ENCODE measurements at places on chromosomes 2 and 18.

DNA sequence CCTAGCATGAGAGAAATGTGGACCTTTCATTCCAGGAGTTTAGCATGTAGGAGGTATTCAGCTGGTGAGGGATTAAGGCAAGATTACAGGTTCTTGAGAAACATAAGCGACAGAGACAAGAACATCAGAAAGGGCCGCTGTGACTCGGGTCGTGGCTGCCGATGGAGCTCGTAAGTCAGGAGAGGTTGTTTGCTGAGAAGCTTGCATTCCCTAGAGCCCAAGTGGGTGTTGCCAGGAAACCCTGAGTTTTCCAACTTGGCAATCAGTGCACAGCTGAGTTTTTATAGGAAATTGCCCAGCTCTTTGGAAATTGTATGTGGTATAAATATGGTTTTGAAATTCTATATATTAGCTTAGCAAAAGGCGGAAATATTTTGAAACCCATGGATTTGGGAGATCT lies 46.4 kb upstream of the CYP1B1 start:
- ATAC-seq = no peak

DNA sequence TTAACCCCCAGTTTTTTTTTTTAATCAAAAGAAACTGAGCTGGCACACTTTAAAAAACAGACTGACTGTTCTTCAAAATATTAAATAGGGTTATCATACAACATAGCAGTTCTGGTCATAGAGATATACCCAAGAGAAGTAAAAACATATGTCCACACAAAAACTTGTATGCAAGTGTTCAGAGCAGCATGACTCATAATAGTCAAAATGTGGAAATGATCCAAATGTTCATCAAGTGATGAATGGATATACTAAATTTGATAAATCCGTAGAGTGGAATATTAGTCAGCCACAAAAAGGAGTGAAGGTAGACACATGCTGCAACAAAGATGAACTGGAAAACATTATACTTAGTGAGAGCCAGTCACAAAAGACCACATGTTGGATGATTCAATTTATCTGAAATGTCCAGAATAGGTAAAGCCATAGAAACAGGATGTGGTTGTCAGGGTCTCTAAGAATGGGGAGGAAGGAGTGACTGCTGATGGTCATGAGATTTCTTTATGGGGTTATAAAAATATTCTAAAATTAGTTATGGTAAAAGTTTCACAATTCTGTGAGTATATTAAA lies 5.1 kb downstream of the SMIM21 start:
- no peak for ATAC-seq

DNA sequence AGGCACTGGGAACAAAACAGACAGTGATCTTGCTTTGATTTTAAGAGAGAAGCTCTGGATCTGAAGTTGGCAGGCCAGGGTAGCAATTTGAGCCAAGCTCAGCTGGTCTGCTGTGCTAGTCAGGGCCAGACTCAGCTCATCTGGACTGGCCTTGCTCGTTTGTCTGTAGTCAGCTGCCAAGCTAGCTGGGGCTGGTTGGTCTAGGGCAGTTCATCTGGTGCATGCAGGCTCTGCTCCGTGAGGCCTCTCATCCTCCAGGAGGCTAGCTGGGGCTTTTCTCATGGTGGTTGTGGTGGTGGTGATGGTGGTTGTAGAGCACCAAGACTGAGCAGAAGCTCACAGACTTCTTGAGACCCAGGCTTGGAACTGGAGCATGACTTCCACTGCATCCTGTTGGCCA lies 10.3 kb downstream of the FBLN7 start:
- no peak for ATAC-seq

DNA sequence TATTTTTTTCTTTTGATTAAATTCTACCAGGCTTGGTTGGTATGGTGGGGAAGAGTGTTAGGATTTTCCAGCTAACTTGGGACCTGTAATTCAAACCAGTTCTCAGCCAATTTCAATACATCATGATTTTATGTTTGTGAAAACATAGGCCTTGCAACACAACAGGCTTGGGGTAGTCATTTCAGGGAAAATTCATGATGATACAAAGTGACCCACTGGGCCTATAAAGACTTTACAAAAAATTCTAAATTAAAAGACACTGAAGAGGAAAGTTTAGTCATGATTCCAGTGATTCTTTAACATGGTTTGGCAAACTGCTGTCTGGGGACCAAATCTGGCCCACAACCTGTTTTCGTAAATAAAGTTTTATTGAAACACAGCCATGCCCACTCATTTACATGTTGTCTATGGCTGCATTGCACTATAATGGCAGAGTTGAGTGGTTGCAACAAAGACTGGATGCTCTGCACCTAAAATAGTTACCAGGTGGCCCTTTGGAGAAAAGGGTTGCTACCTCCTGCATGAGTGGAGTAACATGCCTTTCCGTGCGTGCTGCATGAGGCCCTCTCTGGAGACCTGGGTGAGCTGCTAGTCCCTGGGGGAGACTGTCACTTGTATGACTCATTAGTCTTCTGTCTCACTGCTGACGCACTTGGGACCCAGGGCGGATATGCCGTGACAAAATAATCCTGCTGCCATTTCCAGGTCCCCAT lies 73.6 kb downstream of the NPAS2 start:
- no peak for ATAC-seq

- no peak for ATAC-seq
Measured at GRCh38 chr2:151021747-151022452, 239.8 kb downstream of the RBM43 start.
